ENCODE measurements at places on chromosomes 11 and 22.

- no peak for DNase-seq
Measured at GRCh38 chr11:93529707-93530467, 13.3 kb downstream of the SMCO4 start.

- no peak for DNase-seq
Measured at GRCh38 chr11:36492724-36493304, 17.3 kb downstream of the TRAF6 start.

GRCh38 chr11:125123947-125124617, 12.7 kb upstream of the TMEM218 start:
- peak; percentile 62 for DNase-seq

DNA sequence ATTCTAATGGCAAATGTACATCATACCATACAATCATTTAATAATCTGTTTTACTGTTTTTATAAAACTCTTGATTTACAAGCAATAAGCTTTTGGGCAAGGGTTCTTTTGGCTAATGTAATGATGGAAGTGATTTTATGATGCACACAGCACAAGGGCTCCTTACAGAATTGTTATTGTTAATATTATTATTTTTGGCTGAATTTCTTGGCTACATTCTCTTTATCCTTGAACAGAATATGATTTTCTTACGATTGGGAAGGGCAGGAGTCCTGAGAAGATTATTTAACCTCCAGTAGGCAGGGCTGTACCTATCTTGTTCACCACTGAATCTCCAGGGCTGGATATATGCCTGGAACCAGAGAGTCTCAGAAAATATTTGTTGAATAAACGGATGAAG, 70.4 kb upstream of the ARHGAP20 start:
- no peak for DNase-seq

- no peak for DNase-seq
Measured at GRCh38 chr11:2539371-2540222, 94.8 kb downstream of the KCNQ1 start.

DNA sequence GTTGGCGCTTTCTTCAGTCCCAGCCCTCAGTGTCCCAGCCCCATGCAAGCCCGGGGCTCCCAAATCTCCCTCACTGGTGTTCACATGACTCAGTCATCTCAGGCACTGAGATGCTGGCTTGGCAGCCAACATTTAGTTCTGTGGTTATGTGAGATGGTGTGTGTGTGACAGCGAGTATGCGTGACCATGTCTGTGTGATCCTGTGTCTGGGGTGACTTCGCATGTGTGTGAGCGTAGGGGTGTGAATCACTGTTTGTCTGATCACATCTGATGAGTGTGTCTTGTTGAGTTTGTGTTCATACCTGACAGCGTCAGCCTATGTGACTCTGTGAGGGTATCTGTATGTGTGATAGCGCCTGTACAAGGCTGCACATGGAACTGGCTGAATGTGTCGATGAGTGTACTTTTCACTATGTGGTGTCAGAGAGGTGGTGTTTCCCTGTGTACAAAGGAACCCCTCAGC, 16.2 kb downstream of the CREB3L1 start:
- DNase-seq: no peak

GRCh38 chr22:24209687-24210086, 28.4 kb downstream of the SUSD2 start:
- DNase-seq: no peak

GRCh38 chr11:72712168-72712751, 38.0 kb upstream of the PDE2A start:
- DNase-seq: no peak

- no peak for DNase-seq
Measured at GRCh38 chr11:99069856-99070444, 49.2 kb downstream of the CNTN5 start.

DNA sequence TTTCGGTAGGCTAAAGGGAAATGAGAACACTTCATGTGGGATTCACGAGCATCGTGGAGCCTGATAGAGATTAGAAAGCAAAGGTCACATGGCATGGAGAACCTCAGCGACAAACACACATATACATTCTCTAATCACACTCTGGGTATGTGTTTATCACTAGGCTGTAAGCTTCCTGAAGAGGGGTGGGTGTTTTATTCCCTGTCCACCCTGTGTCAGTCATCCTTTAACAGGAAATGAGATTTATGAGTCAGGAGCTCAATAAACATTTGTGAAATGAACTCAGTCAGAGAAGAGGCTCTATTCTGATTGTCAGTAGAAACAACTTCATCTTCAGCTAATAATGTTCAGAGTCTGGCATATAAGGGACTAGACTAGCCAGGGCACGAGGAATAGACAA, 71.7 kb upstream of the EIF3M start:
- no peak for DNase-seq

GRCh38 chr22:45949258-45949870, 27.6 kb downstream of the WNT7B start:
- no peak for DNase-seq

GRCh38 chr11:45225277-45225676, 60.9 kb downstream of the SYT13 start:
- no peak for DNase-seq

DNA sequence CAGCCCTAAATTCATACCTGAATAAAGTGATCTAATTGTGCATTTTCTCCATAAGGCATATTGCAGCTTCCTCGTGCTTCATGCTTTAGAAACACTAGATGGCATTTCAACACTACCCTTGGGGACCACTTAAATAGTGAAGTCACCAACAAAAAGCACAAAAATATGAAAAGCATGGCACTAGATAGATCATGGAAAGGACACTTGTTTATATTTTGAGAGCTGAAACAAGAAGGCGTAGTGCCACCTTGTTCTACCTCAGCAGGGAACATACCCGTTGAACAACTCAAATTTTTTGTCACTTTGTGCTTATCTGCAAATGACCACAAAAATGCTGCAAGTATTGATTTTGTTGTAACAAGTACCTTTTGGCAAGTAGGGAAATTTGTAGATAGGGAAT, 8.6 kb downstream of the TBCEL start:
- DNase-seq: no peak

- no peak for DNase-seq
Measured at GRCh38 chr22:29867851-29868250, 15.1 kb upstream of the MTMR3 start.

DNA sequence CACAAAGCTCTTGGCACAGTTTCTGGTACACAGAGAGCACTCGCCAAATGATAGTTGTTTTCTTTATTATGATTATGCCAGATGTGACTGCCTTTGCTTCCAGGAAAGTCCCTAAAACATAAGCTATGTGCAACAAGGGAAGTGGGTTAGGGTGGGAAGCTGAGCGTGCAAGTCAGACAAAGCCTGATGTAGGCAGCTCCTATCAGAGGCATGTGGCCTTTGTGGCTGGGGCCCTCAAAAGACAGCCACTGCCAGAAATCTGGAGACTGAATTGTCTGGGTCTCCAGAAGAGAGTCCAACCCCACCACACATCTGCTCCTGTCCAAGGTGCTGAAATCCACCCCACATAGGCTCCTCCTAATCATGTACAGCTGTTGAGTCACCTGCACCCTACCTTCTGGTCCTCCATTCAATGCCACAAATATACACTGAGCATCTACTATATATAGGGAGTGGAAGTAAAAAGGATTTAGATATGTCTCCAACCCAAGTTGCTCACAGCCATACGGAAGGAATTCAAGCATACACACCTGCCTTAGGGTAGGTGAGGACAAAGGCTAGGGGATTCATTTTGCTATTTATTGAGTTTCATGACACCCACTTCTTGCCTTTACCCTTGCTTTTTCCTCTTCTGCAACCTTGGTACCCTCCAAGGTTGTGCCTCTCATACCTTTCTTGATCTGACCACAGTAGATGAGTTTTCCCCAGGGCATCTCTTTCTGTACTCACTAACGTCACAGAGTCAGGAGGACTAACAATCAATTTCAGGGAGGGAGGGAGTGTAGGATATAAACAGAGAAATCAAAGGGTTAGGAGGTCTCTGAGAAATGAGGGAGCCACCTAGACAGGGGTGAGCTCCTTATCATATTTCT, 12.4 kb downstream of the SEC14L3 start:
- DNase-seq: peak; percentile 30

DNA sequence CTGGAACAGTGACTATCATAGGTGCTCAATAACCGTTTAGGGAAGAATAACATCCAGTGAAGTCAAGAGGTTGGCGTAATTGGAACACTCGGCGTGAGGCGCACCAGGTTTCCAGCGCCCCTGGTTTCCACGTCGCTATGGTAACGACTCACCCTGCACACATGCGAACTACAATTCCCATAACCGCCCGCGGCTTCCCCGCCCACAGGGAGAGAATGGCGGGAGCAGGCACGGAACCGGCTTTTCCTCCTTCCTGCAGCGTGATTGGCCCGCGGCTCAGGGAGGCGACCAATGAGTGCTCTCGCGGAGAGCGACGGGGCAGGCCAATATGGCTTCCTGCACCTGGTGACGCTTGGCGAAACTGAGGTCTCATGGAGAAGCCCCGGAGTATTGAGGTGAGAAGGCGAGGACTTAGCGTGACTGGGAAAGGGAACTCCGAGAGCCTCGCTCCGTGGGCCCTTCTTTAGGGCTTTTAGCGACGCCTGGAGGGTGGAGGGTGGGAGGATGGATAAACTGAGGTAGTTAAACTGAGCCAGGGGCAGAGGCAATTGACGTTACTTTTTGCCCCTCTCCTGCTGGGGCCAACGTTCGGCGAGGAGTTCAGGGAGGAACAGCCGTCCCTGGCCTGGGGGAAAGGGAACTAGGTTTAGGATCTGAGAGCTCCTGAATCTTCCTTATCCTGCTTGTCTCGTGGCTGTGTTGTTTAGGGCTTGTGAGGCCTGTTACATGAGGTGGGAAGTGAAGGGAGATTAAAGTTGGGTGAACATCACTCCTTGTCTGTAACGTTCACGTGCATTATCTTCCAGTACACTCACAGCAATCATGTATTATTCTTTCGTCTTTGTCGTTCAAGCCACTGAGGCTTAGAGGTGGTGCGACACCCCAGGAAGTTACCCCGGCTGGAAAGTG, at the start of gene L3MBTL2:
TSS of gene L3MBTL2 (plus strand) at position 321 of the 909 bp plus-strand sequence. CDS start at position 372, 51 bp downstream.
- peak; percentile 99 for DNase-seq

GRCh38 chr11:121459413-121460017, 6.7 kb upstream of the SORL1-AS1 start:
- no peak for DNase-seq

GRCh38 chr22:48473202-48473601, 1354.5 kb downstream of the BRD1 start:
- no peak for DNase-seq

GRCh38 chr11:126917531-126918204, 82.9 kb downstream of the KIRREL3 start:
- peak; percentile 25 for DNase-seq

DNA sequence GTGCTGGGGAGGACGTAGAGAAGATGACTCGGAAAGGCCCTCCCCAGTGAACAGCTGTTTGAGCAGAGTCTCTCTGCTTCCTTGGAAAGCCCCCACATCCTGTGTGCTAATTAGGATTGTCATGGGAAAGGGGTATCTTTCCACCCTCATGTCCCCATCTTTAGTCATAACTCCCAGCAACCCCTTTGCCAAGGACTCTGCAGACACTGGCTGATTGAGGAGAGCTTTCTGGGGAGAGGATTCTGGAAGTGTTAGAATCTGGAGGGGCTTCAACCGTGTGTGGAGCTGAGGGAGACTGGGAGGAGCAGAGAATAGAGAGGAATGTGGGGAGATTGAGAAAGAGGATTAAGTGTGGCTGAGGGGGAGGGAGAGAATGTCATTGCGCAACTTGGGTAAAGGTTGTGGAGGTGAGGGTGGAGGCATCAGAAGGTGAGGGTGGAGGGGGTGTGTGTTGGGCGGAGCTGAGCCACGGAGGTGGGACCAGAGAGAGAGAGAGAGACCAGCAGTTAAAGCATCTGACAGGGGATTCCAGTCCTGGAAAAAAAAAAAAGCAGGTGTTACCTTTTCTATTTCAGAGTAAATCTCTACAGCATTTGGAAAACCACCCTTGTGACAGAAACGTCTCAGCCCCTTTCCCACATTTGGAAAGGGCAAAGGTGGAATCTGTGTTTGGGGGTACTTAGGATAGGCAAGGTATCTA, 2.2 kb downstream of the DTX4 start:
- no peak for DNase-seq

DNA sequence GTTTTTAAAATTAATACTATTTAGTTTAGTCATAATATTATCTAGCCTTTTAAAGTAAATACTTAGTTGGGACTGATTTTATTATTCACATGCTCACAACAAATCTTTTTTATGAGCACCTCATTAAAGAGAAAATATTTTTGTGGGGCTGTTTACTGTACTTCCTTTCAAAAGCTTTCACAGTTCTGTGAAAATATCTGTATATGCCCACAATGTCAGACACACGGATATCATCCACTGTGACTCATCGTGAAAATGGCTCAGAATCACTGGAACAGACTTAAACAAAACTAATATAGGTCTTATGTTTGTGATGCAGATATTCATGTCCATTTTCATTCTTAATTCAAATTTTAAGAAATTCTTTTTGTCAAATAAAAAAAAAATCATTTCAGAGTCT, 305.2 kb downstream of the RAB38 start:
- DNase-seq: no peak

DNA sequence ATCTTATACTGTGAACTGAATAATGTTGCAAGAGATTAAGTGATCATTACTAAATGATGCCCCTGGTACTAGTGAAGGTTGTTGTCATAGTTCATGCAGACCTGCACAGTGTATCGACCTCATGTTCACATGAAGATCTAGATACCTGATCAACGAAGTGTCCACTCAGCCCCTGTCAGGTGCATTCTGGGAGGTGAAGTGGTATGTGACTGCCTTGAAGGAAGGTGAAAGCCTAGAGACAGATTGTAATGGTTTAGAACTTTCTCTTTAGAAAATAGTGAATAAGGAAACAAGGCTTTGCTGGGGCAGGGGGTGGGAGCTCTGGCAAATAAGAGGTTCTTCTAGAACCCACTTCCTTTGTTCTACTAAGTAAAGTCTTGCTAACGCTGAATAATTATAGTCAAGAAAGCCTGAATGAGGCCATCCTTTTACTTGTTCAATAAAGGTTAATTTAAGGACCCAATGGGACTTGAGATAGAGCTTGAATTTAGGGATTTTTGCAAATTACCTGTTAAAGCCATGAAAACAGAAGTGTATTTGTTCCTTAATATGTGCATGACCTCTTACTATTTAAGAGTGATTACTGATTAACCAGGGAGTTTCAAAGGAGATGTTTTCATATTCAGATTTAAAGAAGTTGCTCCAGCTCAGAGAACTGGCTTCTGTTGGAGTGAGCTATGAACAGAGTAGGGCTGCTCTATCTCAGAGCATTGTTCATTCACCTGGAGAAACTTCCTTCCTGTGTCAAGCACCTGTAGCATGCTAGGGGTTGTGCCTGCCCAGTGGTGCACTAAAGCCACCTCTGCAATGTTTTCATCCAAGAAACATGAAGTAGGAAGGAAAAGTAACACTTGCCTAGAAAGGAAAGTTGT, 45.3 kb downstream of the C22orf31 start:
- DNase-seq: no peak

GRCh38 chr11:78647986-78648875, 73.6 kb upstream of the NARS2 start:
- no peak for DNase-seq

GRCh38 chr11:114914231-114915005, 236.1 kb downstream of the NXPE2 start:
- no peak for DNase-seq

GRCh38 chr11:122593473-122594420, 61.8 kb upstream of the UBASH3B start:
- DNase-seq: no peak

- no peak for DNase-seq
Measured at GRCh38 chr22:46842606-46843005, 80.2 kb downstream of the TBC1D22A start.

GRCh38 chr11:128525411-128526243, 61.7 kb downstream of the ETS1 start:
- no peak for DNase-seq
